SIG-M5 (cell line): ENCODE measurements at places on chromosomes 7 and 10.

DNA sequence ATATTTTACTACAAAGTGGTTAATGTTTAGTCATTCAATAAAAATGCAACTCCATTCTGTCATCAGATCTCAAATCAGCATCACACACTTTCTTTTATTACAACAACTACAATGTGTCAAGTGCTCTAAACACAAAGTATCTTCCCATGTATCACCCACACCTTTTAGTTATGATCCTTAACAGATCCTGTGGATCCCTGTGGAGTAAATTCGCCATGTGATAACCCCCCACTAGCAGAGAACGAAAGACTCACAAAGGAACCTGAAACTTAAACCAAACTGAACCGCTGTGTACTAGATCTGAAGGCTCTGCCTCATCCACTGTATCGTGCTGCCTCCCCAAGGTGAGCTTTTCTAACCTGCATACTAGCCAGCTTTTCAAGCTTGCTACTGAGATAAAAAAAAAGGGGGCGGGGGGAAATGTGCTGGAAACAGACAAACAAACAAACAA, 1.7 kb downstream of the DPY19L1 start:
- DNase-seq, result no peak

GRCh38 chr7:107090457-107090856, 46.0 kb downstream of the PRKAR2B start:
- DNase-seq, result no peak

DNA sequence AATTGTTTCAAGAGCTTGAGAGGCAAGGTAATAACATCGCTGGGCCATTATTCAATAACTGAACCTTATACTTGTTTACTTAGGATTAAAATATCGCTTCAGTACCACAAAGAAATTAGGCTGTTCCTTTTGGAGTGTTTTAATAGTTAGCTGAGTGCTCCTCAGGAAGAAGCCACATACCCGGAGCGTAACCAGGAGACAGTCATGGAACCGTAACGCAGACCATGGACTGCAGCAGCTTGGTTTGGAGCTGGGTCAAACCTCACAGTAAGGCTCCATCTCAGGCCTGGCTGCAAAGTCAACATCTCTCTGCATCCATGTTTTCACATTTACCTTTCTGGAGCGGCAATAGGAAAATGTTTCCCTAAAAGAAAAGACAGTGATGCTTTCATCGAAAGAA, 599.0 kb downstream of the TNS3 start:
- DNase-seq, result no peak

DNA sequence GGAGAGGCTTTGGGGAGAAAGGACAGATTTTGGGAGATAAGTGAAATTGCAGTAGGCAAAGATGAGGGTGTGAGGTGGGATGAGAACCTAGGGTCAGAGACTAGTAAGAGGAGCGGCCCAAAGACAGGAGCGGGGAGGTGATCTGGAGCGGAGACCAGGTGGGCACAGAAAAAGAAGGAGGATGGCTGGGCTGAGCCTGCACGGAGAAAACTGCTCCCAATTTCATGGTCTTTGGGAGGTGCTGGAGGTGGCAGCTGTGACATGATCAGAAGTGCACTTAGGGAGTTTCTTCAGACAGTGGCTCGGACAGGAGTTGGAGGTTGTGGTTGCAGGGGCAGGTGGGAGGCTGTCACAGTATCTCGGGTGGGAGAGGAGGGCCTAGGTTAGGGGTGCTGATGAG, 232.8 kb downstream of the SKAP2 start:
- DNase-seq, result no peak

DNA sequence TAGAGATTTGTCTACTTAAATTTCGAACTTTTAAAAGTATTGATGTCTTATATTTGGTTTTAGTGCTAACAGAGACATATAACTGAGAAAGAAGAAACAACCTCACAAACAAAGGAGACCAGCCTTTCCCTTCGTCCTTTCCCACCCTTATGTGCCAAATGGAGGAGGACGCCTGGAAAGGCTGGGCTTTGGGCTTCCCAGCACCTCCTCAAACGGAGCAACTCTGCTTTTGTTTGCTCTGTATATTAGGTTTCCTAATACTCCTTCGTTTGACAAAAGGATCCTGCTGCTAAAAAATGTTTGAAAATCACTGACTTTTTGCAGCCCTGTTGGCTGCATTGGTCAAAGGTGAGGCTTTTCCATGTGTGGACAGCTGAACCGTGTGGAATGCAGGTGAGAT, 471.8 kb downstream of the SORCS3 start:
- DNase-seq, result no peak

- no peak for DNase-seq
Observed at GRCh38 chr10:120979435-120980278, 128.5 kb downstream of the WDR11 start.

DNA sequence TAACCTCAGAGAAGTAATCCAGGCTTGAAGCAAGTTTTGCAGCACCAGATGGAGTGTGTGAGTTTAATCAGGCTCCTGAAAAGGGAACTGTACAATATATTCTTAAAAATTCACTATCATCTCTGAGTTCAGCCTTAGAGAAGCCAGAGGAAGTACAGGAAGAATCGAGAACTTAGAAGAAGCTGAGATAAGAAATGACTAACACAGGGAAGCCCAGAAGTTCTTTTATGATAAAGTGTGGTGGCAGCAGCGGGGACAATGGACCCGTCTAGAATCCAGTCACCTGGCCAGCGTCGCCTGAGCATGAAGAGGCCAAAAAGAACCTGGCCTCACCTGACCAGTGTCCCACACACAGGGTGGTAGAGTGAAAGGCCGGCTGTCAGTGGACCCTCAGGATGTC, 161.0 kb downstream of the USP6NL start:
- DNase-seq, result no peak

GRCh38 chr7:22983257-22983855, 30.6 kb downstream of the HYCC1 start:
- DNase-seq, result no peak

GRCh38 chr7:139482122-139482521, 1.4 kb downstream of the KLRG2 start:
- no peak for DNase-seq

DNA sequence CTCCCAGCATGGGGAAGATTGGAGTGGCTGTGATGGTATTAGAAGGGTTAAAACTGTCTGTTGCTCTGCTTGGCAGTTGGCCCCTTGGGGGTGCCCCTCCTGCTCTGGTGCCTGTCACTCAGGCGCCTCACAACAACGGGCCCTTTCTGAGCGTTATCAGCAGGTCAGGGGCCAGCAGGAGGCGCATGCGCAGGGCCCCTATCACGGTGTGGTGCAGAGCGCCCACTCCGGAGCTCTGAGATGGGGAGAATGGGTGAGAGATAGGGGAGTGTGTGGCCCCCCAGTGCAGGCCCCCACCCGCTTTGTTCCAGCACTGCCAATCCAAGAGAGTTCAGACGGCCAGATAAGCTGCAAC, 24.8 kb downstream of the GBX1 start:
- DNase-seq, result no peak

- no peak for DNase-seq
Observed at GRCh38 chr10:17780727-17781126, 28.4 kb upstream of the MRC1 start.

DNA sequence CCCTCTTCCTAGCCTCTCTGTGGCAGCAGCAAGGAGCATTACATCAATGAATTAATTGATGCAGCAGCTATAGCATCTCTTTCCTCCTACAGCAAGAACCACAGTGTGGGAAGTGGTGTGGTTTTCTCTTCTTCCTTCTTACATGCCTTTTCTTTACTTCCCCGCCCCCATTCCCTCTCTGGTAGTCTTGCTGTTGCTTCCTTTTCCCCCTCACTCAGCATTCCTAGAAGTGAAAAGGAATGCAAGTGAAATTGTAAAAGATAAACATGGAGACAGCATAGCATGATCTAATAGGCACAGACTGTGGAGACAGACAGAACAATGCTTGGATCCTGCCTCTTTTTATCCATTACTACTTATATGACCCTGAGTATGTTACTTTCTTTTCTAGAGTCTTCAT, 370.5 kb upstream of the BMPER start:
- no peak for DNase-seq

DNA sequence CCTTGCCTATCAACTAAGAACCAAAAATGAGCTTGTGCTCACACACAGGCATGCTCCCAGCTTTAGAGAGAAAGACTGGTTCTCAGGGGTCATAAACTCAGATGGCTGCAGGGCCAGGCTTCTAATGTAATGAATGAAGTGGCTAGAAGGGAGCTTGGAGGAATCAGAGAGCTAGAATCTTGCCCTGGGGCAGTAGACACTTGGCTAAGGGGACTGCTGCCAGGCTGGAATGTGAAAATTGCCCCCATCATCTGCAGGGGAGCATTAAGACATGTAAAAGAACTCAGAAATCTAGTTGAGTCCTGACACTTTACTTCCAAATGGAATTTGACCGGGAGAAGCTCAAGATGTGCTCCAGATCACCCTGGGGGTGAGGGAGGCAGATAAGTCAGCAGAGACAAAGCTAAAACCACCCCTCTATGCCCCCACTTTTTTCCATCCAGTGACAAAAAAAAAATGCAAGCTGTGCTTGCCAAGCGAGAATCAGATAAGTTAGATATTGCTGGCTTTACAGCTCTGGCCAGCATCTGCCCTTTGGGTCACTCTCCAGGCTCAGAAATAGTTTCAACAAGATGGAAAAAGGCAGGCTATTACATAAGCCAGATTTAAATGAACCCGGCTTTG, 2.3 kb upstream of the SLC16A9 start:
- DNase-seq, result no peak

DNA sequence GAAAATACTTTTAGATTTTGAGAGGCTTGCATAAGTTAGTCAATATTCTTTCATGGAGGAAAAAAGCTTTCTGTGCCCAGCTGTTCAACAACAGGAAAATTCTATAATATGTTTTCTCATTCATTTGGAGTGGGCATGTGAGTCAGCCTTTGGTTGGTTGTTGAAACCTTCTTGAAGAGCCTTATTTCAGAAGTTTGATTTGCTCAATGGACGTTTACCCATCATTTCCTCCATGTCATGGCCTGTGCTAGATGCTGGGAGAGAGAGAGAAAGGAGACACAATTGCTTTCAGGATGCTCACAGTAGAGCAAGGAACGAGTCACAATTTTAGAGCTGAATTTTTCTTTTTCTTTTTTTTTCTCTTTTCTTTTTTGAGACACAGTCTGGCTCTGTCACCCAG, 181.7 kb downstream of the PRKCQ start:
- no peak for DNase-seq

GRCh38 chr7:46934198-46934825, 647.6 kb downstream of the TNS3 start:
- DNase-seq, result no peak

- peak; percentile 95 for DNase-seq
Observed at GRCh38 chr7:20219446-20220292, 2.5 kb upstream of the MACC1 start.

DNA sequence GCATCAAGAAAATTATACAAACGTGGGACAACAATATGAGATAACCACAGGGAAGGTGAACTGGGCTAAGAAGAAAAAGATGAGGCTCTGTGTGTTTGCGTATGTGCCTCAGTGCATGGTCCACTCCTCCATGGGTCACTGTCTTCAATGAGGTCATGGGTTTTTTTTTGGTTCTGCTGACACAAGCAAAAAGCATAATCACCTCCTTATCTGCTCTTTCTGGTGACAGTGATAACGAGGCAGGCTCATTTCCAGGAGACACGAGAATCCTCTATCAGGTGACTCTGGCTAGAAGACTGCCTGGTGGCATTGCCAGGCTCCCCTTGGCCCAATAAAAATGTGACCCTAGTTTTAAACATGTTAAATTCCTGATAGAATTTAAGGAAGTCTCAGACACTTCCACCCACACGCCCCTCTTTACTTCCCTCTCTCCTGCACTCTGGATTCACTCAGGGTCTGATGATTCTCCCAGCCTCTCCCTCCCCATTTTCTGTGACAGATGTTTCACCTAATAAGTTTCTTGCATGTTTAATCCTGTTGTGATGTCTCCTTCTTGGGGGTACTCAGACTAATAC, 35.3 kb upstream of the CDCA7L start:
- DNase-seq, result no peak

DNA sequence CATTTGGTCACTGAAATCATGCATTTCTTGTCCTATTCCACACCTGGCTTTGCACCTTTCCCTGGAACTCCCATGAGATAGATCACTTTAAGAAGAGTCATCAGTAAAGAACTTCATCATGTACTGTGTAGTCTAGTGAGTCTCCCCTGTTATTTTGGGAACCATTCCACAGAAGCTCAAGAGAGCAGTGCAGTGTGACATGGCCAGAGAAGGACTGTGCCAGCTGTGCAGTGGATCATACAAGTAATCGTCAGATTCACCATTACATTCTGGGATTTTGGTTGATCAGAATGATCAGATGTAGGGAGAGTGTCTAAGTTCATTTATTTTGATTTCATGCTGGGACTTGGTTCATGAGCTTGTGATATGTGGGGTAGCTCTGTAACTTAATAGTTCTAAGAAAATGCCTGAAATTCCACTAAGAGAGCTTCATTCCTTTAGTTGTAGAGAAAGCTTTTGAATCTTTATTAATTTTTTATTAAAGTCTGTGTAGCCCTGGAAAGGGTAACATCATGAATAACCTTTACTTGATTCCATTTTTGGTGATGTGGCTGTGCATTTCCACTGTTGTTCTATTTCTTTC, 166.8 kb downstream of the SUGCT start:
- DNase-seq, result no peak

- DNase-seq, result no peak
Observed at GRCh38 chr10:361203-362081, 226.2 kb downstream of the ZMYND11 start.

DNA sequence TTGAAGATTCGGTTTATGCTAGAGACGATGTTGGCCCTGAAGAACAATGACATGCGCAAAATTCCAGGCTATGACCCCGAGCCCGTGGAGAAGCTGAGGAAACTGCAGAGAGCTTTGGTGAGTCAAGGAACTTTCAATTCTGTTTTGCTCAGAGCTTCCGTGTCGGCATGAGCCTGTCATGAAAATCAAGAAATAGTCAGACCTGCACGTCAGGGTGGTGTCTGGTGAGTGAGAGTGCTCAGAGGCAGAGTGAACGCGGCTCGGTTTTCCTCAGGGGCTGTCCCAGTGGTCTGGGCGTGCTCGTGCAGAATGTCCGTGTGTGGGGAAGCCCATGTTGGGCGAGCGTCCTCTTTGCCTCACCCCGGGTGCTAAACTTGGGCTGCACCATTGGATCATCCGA, 12.6 kb downstream of the NOM1 start:
- DNase-seq, result no peak

- peak; percentile 26 for DNase-seq
Observed at GRCh38 chr7:106345421-106346166, 60.8 kb upstream of the NAMPT start.

- DNase-seq, result no peak
Observed at GRCh38 chr10:85900061-85900460, 466.5 kb downstream of the GRID1 start.

DNA sequence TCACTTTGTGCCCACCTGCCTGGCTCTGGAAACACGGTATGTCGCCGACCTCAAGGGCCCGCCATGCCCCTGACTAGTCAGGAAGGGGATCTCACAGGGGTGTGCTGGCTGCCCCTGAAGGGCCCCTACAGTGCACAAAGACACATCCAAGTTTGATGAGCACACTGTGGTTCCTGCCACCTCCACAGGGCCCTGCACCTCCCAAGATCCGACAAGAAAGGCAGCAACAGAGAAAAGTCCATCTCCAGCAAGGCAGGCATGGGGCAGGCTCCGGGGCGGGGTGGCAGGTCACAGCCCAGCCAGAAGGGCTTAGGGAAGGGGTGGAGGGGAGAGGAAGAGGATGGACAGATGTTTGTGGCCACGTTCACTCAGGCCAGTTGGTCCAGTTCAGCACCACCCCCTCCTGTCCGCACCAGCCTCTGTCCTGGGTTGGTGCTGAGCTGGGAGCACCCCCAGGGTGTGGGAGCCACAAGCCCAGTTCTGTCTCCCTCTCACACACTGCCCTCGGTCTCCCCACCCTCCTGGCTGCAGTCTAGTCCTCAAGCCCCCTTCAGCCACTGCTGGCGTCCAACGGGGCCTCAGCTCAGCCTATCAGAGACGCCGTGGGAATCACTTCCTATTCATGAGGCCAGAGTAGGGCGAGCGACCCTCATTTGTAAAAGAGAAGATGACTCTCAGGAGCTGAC, 11.5 kb downstream of the DRGX start:
- DNase-seq, result no peak
